ENCODE measurements at places on chromosomes 16 and 17.

- no peak for DNase-seq
These were observed 13.9 kb downstream of the KIFC3 start for GRCh38 chr16:57788252-57788841.

DNA sequence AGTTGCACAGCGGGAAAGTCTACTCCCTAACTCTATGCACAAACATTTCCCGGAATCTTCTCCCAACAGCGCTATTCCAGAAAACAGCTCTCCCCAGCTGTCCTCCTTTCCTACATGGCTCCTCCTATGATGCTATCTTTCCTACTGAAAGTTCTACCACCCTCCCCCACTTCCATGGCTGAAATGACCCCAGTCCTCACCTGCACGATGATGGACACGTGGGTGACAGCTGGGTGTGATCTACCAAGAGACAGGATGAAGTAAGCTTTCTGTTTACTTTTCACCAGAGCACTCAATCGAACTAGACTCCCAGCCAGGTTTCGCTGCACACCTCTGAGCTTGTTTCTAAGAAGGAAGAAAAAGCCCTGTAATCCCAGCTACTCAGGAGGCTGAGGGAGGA lies 10.7 kb downstream of the CTC1 start:
- no peak for DNase-seq

- peak; percentile 67 for DNase-seq
These were observed 168.4 kb downstream of the RAB11FIP4 start for GRCh38 chr17:31559584-31560501.

- DNase-seq, result no peak
These were observed 571.0 kb upstream of the EEF2KMT start for GRCh38 chr16:5668553-5668952.

- DNase-seq, result no peak
These were observed 368.4 kb downstream of the SOX9 start for GRCh38 chr17:72489272-72489641.

DNA sequence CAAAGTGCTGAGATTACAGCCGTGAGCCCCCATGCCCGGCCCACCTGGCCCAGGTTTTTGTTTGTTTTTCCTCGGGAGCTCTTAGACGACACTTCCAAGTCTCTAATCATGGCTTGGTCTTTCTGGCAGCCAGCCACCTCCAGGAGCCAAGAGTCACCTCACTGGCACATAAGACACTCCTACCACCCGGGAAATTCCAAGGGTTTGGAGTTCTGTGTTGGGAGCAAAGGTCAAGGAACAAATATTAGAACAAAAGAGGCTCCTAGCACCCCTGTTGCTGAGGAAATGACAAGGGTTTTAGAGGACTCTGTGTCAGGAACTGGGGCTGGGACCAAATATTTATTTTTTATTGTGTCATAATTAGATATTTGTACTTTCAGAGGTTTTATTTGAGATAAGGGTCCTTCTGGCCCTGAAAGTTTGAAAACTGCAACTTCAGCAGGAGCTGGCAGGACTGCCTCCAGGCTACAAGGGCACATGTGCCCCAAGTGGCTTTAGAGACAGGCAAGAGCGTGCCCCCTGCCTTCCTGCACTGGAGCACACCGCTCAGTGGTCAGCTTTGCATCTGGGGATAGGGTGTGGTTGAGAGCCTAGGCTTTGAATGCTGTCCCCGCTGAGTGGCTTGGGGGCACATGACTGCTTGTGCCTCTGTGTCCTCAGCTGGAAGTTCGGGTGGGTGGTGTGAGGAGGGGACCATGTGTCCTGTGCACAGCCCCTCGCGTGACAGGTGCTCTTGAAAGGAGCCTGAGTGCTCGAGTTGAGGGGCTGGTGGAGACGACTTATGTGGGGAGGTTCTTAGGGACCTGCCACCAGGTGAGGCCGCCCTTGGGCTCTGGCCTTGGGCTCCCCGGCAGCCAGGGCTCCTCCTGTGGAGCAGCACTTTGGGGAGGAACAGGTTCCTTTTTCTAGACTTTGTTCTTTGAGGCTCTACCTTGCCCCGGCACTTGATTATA lies 29.7 kb downstream of the MGRN1 start:
- DNase-seq, result no peak

- no peak for DNase-seq
These were observed 27.5 kb upstream of the ADCY7 start for GRCh38 chr16:50238868-50239301.

- DNase-seq, result no peak
These were observed 106.2 kb downstream of the BRIP1 start for GRCh38 chr17:61757168-61757567.

GRCh38 chr17:49708515-49709183 lies 885 bp upstream of the SLC35B1 start:
- DNase-seq, result no peak

GRCh38 chr16:66459878-66460277 lies 32.8 kb downstream of the BEAN1 start:
- DNase-seq, result no peak

DNA sequence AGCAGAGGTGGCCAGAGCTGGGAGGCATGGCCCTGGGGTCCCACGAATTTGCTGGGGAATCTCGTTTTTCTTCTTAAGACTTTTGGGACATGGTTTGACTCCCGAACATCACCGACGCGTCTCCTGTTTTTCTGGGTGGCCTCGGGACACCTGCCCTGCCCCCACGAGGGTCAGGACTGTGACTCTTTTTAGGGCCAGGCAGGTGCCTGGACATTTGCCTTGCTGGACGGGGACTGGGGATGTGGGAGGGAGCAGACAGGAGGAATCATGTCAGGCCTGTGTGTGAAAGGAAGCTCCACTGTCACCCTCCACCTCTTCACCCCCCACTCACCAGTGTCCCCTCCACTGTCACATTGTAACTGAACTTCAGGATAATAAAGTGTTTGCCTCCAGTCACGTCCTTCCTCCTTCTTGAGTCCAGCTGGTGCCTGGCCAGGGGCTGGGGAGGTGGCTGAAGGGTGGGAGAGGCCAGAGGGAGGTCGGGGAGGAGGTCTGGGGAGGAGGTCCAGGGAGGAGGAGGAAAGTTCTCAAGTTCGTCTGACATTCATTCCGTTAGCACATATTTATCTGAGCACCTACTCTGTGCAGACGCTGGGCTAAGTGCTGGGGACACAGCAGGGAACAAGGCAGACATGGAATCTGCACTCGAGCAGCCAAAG lies 2.3 kb downstream of the CSF3 start:
- DNase-seq, result no peak

DNA sequence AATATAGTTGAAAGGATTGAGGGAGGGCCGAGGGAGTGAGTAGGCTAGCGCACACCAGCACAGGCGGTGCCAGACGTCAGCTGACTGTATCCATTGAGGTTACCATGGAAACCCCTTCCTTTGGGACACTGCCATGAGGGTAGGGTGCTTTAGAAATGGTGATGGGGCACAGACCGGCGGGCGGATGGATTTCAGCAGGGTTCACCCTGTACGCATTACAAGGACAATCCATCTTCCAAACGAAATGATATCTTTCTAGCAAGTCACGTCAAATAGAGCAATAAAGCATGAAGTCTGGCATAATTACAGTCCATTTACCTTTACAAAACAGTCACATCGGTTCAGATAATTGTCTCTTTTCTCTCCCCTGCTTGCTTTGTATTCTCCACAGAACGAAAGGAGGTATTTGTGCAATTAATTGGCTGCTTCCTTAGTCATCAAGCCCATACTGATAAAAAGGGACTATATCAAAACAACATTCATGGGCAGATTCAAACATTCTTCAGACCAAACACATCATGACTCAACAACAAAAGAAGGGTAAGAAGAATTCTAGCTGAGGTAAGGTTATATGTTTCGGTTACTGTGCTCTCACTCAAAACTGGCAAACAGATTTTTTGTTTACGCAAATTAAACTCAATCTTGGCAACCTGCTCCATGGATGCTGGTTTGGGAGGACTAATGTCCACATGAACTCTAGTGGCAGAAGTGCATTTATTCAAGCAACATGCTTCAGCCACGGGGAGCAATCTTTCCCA lies 140.6 kb downstream of the CDK5R1 start:
- DNase-seq, result peak; percentile 4

- no peak for DNase-seq
These were observed 331.4 kb downstream of the GRIN2A start for GRCh38 chr16:9850817-9851216.

DNA sequence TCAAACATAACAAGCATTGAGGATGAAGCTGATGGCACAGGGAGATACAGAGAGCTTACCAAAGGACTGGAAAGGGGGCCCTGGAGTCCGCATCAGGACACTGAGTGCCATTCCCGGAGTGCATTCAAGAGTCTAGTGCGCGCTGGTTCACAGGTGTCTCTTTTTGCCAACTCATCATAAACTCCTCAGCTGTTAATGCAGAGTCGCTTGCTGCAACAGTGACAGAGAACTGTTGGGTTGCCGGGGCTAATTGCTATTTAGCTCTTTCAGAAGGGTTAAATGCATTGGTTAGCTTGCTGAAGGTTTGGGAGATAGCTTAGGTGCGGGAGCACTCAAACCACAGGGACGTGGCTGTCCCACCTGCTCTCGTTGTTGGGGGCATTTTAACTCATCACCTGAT lies 1091.6 kb upstream of the EEF2KMT start:
- DNase-seq, result no peak

GRCh38 chr17:41518789-41519449 lies at the start of gene KRT15:
TSS of gene KRT15 (minus strand) at chr17:41518890. CDS start at chr17:41518827, 63 bp downstream.
- DNase-seq, result no peak

DNA sequence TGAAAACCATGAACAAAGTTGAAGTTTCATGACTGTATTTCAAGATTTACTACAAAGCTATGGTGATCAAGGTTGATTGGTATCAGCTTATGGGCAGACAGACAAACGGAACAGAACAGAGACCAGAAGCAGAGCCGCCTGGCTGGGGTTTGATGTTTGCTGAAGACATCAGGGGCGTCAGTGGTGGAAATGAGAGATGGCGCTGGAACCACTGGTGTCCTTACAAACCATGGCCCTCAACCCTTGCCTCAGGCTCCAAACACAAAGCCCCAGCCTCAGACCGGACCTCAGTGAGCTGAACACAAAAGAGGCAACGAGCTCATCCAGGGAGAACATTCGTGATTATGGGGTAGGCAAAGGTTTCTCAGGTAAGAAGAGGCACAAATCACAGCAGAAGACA lies 113.0 kb upstream of the METRNL start:
- DNase-seq, result no peak

GRCh38 chr16:67803894-67804293 lies 2.5 kb downstream of the RANBP10 start:
- no peak for DNase-seq

GRCh38 chr17:21168555-21168865 lies 41.7 kb downstream of the DHRS7B start:
- no peak for DNase-seq

DNA sequence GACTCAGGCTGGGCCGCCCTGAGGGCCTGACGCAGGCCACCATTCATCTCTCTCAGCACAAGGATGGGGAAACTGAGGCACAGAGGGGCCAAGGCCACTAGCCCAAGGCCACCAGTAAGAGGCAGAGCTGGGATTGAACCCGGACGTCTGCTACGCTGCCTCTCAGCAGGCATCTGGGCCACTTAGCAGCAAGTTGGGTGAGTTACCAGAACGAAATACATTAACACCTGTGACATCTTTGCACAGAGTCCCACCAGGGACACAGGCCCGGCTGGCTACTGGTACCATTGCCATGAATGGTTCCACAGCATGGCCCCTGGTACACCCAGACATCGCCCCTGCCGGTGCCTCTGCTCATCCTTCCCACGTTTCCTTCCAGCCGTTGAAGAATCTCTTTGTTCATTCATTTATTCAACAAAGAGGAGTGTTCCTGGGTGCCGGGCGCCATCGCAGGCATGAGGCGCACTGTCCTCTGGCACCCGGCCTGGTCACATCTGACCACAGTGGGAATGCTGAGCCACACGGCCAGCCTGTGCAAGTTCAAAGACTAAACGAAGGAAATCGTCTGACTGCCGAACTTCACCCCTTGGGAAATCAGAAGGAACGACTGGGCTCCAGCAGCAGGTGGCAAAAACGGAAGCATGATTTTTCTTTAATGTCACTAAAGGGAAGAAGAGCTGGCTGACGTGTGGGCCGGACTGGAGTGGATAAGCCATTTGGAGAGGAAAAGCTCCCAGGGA lies 7.4 kb upstream of the ZNF469 start:
- no peak for DNase-seq

GRCh38 chr17:57130708-57131461 lies 45.8 kb downstream of the AKAP1 start:
- peak; percentile 54 for DNase-seq

DNA sequence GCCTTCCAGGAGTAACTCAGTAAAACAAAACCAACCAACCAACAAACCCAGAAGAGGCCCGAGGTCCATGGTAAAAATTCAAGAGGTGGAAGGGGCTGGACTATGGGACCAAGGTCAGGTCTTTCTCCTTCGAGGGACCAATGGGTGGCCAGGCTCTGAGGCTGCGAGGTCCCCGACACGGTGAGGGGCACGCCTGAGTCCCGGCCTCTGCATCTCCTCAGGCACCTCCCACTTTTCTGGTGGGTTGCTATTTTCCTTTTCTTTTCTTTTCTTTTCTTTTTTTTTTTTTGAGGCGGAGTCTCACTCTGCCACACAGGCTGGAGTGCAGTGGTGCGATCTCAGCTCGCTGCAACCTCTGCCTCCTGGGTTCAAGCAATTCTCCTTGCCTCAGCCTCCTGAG lies 18.0 kb downstream of the CD7 start:
- DNase-seq, result no peak

DNA sequence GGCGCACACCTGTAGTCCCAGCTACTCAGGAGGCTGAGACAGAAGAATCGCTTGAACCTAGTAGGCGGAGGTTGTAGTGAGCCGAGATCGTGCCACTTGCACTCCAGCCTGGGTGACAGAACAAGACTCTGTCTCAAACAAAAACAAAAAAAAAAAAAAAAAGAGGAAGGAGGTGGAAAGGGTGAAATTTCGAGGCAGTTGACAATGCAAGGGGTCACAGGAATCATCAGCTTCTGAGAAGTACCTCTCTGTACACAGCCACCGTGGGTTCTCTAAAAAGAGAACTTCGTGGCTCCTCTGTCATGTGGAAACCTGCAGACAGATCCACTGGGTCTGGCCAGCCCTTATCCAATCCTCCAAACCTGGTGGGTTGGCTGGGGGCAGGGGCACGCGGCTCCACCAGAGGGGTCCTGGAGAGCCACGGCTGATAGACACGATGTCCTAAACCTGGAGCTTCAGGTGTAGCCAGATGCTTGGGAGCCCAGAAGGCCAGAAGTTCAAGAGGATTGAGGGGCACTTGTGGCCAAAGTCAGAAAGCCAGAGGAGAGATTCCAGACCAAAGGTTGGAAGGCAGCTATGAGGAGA lies 540 bp upstream of the CD300LF start:
- DNase-seq, result no peak

DNA sequence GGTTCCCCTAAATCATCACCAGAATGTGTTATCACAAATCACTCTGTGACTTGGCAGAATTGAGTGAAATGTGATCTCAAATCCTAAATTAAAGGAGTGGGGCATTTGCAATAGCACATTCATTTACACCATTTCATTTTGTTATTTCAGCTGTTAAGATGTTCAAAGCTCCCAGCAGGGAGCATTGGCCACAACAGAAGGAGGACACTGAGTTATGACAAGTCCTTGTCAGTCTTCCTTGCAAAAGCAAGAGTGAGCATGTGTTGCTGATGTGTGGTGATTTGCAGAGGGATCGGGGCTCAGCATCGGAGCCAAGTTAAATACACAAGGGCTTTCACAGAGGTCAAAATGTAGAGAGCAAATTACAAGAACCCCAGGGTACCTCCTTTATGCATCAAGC lies 372.2 kb upstream of the CDH5 start:
- DNase-seq, result no peak

All from right kidney (tissue), 9 donors.